ENCODE measurements at places on chromosomes 1 and 21. TPM values are rescaled to one million over a fixed set of nuclear protein-coding genes. Genes with fewer than 3 reads are reported as not detected.

DNA sequence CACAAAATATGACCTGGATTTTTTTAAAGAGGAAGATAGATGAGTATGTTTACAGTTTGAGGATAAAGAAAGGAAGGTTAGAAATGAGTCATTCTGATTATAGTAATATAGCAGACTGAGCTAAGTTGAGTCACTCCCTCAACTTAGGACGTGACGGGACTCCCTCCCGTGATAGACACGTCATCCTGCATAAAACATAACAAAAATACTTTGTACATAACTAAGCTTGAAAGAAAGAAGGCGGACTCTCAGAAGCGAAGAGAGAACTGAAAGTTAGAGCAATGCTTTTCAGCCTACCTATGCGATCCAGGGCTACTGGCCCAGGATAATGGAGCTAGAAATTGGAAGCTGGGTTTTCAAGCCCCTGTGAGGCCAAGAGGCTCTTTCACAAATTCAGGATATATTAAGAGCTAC lies 53.0 kb upstream of the DESI2 start:
- no peak for DNase-seq

Gene RASAL2
- total RNA-seq: 22.1 TPM

DNA sequence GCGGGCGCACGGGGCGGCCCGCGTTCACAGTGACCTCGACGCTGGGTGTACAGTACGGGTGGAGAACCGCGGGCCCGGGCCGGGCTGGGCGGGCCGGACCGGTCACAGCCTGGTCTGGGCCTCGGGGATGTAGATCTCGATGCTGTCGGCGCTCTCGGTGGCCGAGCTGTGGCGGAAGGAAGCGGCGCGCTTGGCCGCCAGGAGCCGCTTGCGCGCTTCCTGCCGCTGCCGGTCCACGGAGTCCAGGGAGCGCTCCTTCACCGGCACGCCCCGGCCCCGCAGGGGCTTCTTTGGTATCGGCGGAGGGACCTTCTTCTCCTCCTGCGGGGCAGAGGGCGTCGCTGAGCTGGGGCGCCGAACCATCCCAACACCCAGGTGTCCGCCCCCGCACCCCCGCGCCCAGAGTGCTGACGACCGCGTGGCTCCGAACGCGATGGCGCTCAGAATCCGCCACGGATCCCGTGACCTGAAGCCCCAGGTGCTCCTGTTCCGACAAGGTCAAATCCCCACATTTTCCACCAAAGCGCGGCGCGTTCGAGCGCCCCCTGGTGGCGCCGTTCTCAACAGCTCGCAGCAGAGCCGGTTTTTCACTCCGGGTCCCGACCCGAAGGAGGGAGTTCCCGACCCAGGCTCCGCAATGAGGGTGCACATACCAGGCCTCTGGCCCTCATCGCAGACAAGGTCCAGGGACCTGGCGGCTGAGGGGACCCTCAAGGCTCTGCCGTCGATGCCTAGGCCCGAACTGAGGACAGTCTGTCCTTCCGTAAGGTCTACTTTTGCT lies 6.6 kb upstream of the SMIM12 start:
- peak; percentile 96 for DNase-seq

Gene TCHHL1
- not detected for total RNA-seq

Gene LCE2A
- total RNA-seq: not detected

DNA sequence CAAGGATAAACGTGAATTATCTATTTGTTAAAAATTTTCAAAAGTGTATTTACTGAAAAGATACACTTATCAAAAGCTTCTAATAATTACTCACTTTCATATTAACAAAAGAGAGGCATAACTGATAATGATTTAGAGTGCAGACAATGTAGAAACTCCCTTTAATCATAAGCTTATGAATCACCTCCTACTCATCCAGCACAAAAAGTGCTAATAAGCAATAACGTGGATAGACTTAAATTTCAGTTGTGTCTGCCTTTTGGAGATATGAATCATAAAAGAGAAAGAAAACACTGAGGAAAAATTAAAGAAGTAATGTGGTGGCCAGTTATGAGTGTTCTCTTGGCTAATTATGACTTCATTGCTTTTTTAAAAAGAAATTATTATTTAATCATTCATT lies 827.6 kb upstream of the B3GALT2 start:
- DNase-seq: no peak

Gene AGO1
- 66.8 TPM for total RNA-seq

DNA sequence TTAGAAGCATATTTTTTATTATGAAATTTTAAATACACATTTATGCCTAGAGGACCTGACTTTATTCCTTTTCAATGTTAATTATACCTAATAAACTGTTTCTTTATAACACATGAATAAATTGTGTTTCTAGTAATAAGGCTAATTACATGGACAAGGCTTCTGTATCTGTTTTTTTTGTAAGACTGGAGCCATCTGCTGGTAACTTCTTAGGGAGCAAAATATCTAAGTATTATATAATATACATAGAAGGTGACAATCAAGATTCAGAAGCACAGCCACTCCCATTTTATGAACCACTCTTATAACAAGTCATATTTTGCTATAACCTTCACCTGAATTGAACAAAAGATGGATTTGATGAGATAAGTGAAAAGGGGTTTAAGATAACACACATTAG lies 84.2 kb downstream of the LBR start:
- DNase-seq: no peak

DNA sequence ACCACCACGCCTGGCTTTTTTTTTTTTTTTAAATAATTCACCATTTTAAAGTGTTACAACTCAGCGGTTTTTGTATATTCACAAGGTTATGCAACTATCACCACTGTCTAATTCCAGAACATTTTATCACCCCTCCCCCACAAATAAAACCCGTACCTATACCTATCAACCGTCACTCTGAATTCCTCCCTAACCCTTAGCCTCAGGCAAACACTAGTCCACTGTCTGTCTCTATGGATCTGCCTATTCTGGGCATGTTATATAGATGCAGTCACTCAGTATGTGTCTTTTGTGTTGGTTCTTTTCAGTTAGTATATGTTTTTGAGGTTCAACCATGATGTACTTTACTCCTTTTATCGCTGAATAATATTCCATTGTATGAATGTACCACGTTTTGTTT lies 19.3 kb upstream of the GRHL3 start:
- DNase-seq: no peak

GRCh38 chr1:202710070-202711045 lies at the start of gene SYT2:
Gene SYT2, minus strand, starts transcription at chr1:202710454. Its CDS starts 104,682 bp downstream, at chr1:202605772.
- DNase-seq: peak; percentile 85

Gene OR2L3
- not detected for total RNA-seq

DNA sequence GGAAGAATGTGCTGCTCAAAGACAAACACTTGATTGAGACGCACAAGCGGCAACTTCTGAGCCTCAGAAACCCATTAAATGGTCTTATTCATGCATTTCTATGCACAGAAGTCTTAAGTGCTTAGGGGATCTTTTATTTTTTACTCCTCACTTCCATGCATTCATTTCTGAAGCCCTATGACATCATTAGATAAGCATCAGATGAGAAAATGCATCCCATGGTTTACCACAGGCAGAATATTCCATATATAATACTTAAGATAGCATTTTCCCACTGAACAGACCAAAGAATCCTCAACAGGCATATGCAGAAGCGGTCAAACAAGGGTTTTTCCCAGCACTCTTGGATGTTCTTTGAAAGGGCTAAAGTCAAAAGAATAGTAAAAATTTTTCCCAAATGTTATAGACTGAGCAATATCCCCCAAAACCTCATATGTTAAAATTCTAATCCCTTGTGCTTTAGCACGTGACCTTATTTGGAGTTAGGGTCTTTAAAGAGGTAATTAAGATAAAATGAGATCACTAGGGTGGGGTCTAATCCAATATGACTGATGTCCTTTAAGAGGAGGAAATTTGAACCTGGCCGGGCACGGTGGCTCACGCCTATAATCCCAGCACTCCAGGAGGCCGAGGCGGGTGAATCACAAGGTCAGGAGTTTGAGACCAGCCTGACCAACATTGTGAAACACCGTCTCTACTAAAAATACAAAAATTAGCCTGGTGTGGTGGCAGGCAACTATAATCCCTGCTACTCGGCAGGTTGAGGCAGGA lies 22.6 kb upstream of the FAM89A start:
- no peak for DNase-seq

Gene HSPB7
- total RNA-seq: not detected

DNA sequence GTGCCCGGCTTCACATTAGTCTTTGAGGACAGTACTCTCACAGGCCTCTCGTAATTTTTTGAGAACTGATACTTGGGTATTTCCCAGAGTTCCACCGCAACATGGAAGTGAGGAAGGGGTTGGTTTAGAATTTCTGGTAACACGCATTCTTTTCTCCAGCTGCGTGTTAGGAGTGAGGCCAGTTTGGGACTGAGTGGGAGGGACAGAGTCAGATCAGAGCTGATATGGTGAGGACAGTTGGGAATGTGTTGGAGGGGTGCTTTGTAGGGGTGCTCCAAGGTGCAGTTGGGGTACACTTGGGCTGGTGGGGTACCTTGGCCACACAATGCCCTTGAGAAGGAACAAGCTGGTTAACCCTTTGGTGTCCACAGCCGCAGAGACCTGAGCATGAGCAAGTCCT lies 6.7 kb downstream of the FBXO6 start:
- DNase-seq: no peak

Gene OR2G3
- total RNA-seq: not detected

- no peak for DNase-seq
Measured at GRCh38 chr1:235925016-235925415, 58.3 kb upstream of the LYST start.

Data from endodermal cell (in vitro differentiated cells).